Stimulated activated CD4-positive, alpha-beta T cell treated with anti-CD3 and anti-CD28 coated beads, Interleukin-1b, Interleukin-23, amount 100 ng/mL, for 1 hour (primary cell): ENCODE measurements at places on chromosomes 7 and 10.

DNA sequence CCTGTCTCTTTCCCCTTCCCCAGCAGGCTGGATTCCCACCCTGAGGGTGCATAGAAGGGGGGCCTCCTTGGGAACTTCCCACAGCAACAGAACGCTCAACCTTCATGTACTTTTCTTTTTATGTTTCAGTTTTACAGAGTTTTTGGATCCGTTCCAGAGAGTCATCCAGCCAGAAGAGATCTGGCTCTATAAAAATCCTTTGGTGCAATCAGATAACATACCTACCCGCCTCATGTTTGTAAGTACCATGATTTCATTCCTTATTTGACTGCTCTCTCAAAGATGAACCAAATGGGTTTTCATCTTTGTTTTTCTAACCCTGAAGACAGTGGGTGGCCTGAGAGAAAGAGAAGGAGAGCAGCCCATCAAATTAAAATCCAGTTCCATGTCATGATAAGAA, 46.7 kb downstream of the PLPP4 start:
- DNase-seq: no peak

DNA sequence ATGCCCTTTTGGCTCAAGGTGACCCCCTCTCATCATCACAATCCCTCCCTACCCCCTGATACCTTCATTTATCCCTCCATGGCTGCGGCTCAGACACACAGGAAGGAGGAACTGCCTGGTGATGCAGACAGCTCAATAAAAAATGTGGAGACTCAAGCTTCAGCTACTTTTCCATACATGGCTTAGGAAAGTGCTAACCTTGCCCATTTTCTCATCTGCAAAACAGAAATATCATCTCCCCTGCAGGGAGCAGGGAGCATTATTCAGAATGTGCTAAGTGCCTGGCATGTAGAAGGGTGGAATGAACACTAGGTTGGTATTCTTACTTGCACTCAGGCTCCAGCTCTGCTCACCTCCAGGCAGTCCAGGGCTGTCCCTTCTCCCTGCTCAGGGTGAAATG, 23.8 kb downstream of the CXCL12 start:
- no peak for DNase-seq

- no peak for DNase-seq
These were observed 812 bp downstream of the PROSER2 start for GRCh38 chr10:11823989-11824346.

- DNase-seq: no peak
These were observed 387.2 kb downstream of the TCERG1L start for GRCh38 chr10:130924138-130924819.

DNA sequence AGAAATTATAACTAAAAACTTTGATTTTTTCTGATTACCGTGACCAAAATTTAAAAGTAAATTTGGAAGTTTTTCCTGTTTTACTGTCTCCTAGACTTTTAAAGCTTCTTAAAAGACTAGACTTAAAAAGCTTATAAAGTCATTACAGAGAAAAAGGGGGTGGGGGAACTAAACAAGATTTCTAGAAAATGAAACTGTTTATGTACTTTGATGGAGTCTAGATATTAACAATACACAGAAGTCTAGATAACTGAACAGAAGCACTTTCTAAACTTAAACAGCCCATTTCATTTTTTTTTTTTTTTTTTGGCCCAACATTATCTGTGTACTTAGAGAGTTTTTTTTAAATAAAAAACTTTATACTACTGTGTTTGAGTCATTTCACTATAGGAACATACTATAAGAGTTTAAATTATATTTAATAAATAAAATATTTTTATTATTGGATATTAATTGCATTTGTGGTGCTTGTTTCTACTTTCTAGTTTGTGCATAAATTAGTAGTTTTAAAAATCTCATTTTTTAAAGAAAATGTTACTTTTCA, 98.5 kb downstream of the PHTF2 start:
- no peak for DNase-seq

- DNase-seq: no peak
These were observed 66.4 kb downstream of the ST8SIA6 start for GRCh38 chr10:17387861-17388503.

- DNase-seq: no peak
These were observed 52.3 kb downstream of the NEURL1 start for GRCh38 chr10:103545771-103546281.

DNA sequence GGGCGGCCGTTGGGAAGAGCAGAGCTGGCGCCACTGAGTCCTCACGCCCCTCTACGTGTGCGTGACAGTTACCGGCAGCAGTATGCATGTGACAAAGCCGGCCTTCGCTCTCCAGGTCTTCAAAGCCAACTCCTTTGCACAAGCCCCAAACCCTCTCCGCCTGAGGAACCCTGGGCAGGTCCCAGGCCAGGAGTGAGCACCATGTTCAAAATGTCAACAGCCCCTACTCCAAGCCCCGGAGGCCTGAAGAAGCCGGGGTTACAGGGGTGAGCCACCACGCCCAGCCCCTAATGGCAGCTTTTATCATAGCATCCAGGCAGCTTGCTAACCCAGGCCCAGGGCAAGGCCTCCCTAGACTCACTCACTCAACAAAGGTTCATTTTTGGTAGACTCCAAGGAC, 70.8 kb downstream of the OAT start:
- no peak for DNase-seq

DNA sequence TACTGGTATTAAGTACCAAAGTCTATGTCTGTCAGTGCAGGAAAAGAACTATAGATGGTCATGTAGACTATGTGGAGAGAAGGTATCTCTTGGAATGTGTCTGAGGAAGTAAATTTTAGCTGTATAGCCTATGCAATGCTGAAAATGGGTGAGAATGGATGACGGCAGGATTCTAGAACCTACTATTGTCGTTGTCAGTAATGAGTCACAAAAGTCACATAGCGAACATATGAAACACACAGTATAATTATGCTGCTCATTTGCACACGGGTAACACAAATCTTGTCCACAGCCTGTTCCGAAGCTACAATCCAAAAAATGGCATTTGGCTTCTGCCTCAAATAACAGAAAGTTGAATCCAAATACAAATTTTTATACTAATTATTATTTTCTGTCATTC, 33.6 kb upstream of the KMT2E start:
- no peak for DNase-seq

GRCh38 chr10:37495415-37495814, 362.0 kb downstream of the ZNF248 start:
- DNase-seq: no peak

- DNase-seq: no peak
These were observed 307.2 kb downstream of the SNX13 start for GRCh38 chr7:17633067-17633466.

GRCh38 chr10:44071479-44071878, 313.4 kb downstream of the CXCL12 start:
- no peak for DNase-seq

- no peak for DNase-seq
These were observed 58.2 kb upstream of the NUPR2 start for GRCh38 chr7:56174346-56174874.

DNA sequence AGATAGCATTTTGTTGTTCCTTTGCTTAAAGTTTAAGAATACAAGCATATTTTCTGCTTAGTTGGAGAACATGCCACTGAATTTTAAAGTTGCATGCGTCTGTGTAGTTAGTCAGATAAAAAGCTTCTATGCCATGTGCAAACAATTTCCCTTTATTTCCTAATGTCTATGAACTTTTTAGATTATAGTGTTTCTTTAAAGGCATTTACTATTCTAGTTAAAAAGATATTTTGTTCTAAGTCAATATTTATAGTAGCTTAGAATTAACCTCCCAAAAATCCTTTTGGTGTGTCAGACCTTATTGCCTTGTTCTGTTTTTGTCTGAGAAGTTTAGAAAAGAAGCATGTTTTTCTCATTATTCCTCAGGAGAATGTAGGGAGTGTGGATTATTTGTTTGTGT, 99.0 kb upstream of the GATA3 start:
- DNase-seq: no peak

- DNase-seq: no peak
These were observed 72.1 kb downstream of the EEPD1 start for GRCh38 chr7:36224934-36225858.

GRCh38 chr10:48819783-48820182, 119.9 kb downstream of the LRRC18 start:
- DNase-seq: no peak

GRCh38 chr7:120760851-120761250, 97.1 kb downstream of the TSPAN12 start:
- no peak for DNase-seq

DNA sequence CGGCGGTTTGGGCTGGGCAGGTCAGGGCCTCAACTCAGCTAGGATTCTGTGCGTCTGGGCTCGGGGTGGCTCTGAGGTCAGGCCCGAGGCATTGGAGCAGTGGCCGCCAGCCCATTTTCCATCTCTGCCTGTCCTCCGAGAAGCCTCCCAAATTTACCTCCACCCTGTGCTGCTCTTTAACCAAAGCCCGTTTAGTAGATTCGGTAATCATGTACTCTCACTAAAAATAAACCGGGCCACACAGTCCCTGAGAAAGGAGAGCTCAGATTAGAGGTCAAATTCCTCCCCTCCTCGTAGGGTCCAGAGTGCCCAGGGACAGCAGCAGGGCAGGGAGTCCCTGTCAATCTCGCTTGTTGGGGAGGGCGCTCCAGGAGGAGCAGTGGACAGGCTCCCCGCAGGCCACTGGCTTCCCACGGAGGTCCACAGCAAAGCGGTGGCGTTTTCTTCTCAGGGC, 88.7 kb upstream of the CHST15 start:
- no peak for DNase-seq

DNA sequence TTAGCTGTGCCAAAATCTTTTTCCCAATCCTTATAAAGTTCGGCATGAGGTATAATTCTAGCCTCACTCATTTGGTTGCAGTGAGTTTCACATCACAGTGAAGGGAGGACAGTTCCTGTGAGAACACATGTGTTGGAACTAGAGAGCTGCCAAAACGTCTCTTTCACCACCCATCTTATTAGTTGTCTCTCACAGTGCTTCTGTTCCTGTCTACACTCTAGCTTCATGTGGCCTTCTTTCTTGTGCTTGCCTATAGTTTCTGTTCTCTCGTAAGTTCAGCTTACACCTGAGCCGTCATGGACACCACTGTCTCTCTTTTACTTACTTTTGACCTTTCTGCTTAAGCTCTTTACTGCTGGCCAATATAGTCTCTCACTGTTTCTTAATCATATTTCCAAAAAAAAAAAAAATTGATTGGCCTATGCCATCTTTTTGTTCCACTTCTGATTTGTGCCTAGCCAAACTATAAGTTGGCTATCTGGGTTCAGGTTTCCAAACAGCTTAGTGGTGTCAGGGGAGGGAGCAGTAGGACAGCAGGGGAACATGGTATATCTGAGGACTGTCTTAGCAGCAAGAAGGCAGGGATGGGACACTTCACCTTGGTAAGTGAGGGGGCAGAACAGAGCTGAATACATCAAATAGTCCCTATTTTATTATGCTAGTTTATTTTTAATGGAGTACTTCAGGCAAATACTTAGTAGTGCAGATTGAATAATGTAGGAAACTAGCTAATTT, 38.0 kb downstream of the ZNRF2 start:
- DNase-seq: no peak

- no peak for DNase-seq
These were observed 380.6 kb upstream of the IGFBP3 start for GRCh38 chr7:46301677-46302076.

GRCh38 chr10:124085680-124086079, 7.7 kb downstream of the CHST15 start:
- no peak for DNase-seq

DNA sequence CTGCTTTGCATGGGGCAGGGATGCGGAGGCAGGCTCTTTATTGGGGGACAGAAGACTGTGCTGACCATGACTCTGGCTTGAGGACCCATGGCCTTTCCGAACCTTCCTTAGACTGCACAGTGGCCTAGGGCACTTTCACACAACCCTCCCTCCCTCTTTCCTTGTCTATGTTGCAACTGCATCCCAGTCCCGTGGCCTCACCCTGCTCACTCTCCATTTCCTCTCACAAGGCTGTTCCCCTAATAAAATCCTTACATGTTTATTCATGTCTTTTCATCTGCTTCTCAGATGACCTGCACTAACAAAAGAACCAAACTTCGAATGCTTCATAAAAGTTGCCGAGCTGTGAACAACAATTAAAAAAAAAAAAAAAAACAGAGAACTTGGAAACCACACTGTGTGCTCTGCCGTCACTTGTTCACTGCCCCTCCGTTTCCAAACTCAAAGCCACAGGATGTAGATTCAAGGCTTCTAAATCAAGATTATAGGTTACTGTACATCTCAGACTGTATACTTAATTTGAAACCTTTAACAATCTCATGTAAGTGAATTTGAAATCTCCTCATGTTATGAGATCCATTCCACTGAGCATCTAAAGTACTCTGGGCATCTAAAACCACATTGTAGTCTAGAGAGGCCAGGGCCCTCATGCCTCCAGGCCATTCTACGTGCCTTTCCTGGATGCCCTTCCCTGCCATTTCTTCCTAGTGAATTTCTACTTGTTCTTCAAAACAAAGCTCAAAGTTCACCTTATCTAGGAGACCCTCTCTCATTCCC, 265.9 kb downstream of the SNX13 start:
- no peak for DNase-seq

DNA sequence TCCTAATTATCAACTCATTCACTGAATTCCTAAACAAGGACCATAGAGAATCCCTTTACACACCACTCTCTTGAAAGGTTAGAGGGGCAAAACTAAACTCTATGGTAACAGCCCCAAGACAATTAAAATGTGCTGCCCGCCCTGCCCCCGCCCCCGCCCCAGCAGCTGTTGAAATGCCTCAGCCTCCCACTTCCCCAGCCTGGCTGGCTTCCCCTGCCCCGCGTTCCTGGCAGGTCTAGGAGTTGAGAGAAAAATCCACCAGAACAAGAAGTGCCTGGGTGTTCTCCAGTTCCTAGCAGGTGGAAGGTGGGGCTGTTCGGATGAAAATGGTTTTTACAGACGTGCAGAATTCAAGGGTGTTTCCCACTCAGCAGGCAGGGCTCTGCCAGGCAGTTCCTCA, 109.5 kb upstream of the ZEB1 start:
- DNase-seq: no peak

DNA sequence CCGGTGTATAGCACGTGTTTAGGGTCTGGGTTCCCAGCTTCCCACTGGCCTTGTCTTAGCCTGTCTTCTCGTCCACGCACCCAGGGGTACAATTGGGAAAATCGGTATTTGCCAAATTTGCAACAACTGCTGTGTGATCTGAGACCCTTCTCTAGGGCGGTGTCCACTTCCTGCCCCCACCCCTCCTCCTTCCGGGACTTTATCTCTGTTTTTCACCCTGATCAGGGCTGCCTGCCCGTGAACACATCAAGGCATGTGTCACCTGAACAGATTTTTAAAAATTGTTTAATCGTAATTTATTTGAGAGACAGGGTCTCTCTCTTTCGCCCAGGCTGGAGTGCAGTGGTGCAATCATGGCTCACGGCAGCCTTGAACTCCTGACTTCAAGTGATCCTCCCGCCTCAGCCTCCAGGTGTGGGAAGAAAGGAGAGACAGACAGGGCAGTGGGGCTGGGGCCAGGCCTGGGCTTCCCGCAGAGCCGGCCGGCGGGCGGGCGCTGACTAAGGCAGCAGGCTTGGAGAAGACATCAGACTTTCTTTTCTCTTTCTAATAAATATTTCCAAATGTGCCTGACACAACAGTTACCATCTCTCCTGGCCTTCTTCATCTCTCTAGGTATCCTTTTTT, 27.5 kb downstream of the ELFN1 start:
- no peak for DNase-seq
